ENCODE measurements at places on chromosomes 1 and 21.

DNA sequence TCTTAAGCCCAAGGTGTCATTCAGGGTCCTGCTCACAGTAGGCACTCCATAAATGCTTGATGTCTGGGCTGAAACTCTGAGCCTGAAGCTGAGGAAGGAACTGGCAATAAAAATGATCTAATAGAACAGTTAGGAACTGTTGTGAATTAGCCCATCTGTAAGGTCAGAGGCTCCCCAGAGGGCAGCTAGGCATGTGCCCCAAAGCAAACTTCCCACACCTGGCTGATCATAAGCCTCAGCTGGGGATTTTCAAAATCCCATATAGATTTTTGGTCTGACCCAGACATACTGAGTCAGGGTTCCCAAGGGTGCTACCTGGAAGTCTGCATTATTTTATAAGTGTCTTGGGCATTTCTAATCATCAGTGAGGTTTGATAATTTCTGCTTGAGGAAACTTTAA, 309.4 kb upstream of the PROX1 start:
- DNase-seq = no peak

DNA sequence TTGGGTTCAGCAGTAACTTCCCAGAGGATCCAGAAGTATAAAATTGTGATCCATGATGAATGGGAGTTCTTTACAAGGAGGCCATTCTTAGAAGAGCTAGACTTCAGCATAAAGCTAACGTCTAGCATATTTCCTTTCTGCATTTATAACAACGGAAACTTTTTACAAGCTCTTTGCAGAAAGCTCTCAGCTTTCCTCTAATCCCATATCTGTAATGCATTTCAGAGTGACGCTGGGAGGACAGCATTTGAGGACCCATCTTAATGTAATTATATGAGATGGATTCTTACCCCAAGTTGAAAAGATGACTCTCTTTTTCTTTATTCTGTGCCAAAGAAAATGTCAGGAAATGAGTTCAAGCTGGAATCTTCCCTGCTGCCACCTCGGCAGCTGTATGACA, 132.0 kb upstream of the CACHD1 start:
- DNase-seq = no peak

DNA sequence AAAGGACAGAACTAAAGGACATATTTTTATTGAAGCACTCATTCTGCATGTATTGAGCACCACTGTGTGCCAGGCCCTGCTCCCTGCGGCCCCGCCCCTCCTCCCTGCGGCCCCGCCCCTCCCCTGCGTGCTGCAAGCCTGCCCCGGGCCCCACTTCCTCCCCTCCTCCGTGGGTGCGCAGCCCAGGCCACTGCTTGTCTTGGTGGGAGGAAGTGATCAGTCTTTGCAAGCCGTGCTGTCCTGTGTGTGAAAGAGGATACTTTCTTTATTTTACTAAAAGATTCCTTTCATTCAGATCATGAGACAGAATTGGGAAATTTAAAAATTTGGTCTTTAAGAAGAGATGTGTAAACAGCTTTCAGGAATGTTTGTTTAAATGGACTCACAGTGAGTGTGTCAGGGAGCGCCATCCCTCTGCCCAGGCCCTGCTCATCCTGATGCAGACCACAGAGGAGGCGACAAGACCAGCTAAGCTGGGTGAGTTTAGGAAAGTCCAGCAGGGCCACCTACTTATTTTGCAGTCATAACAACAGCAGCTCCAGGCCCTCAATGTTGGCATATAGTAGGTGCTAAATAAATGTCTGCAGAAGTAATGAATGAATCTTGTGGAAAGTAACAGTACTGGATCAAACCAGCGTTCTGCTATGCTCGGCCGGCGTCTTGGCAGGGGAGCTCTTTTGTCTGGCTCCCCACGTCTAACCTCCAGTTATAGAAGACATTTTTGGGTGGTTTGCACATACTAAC, 88.3 kb upstream of the SELENON start:
- DNase-seq = peak; percentile 37

GRCh38 chr1:44947063-44947773, 39.2 kb downstream of the EIF2B3 start:
- DNase-seq = peak; percentile 73

DNA sequence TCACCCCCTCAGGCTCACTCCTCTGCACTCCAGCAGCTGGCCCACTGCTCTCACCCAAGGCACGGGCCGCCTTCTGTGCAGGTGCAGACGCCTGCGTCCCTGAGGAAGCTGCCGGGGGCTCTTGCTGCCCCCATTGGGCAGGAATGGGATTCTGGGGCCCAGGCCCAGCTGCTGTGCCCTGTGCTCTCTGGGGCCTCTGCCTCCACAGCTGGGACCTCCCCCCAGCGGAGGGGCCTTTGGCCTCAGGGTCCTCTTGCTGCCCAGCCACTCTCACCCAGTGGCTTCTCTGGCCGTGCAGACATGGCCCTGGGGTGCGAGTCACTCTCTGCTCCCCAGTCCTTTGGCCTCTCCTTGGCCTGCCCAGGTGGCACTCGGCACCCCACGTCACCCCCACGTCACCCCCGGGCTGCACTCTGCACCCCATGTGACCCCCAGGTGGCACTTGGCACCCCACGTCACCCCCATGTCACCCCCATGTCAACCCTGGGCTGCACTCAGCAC, 19.1 kb upstream of the LRRC3 start:
- no peak for DNase-seq

DNA sequence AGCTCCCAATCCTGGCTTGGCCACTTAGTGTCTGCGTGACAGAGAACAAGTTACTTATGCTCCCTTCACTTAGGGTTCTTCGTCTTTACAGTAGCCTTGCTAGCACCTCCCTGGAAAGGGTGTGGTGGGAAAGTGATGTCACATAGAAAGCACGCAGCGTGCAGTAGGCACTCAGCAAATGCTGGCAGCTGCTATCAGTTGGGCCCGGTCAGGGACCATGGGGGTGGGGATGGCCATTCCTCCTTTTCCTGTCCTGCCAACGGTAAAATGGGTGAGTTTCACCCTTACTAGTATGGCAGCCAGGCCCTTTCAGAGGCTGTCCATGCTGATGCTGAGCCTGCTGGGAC, 6.2 kb upstream of the KCNA10 start:
- DNase-seq = no peak

Measured in fibroblast of skin of abdomen (primary cell).